Mesendoderm (in vitro differentiated cells): ENCODE measurements at places on chromosomes 3 and 15.
A peak's percentile ranks its signal among the peaks of the same experiment; 100 is the strongest.

DNA sequence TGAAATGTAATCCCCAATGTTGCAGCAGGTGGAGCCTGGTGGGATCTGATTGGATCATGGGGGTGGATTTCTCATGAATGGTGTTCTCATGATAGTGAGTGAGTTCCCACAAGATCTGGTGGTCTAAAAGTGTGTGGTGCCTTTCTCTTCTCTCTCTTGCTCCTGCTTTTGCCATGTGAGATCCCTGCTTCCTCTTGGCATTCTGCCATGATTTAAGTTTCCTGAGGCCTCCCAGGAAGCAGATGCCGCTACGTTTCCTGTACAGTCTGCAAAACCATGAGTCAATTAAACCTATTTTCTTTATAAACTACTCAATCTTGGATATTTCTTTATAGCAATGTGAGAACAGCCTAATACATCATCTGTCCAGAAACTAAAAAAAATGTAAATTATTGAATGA, 298.3 kb downstream of the MEX3B start:
- no peak for DNase-seq

GRCh38 chr3:30672287-30672735, 65.9 kb downstream of the TGFBR2 start:
- no peak for DNase-seq

- no peak for DNase-seq
Measured at GRCh38 chr3:14129296-14129695, 4.4 kb downstream of the TMEM43 start.

DNA sequence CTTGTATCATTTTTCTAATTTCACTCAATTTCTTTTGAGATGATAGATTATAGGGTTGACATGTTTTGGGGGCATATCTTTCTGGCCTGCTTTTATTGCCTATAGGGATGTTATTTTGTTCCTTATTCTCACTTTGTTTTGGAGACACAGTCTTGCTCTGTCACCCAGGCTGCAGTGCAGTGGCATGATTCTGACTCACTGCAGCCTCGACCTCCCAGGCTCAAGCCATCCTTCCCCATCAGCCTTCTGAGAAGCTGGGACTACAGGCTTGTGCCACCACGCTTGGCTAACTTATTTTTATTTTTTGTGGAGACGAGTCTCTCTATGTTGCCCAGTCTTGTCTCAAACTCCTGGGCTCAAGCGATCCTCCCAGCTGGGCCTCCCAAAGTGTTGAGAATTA, 72.8 kb upstream of the FAN1 start:
- DNase-seq: no peak

- no peak for DNase-seq
Measured at GRCh38 chr3:193722566-193722965, 129.6 kb downstream of the OPA1 start.

GRCh38 chr3:160709477-160710182, 32.7 kb downstream of the ARL14 start:
- peak; percentile 53 for DNase-seq

DNA sequence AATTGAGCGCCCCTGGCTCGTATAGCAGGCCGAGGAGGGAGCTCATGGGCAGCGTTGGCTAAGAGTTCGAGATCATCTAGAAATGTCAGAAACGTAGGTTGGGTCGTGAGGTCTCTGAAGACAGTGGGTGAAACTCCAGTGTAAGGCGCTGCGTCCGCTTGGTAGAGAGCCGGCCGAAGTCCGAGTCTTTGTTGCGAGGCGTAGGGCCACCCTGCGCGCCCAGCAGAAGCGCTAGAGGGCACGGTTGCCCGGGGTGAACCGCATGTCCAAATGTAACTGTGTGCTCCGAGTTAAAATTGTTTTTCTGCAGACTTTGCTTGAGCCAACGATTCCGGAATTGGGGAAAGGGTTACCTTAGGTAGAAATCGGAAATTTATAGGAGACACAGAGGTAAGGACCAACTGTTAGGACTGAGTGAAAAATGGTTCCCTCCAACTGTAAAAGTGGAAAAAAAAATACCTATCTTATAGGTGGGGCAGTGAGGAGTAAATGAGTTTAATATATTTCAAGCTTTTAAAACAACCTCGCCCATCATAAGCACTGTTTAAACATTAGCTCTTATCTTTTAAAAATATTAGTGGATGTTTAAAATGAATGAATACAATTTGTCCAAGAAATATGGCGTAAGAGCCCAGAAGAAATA, 993 bp upstream of the SIAH2 start:
- DNase-seq: peak; percentile 75

DNA sequence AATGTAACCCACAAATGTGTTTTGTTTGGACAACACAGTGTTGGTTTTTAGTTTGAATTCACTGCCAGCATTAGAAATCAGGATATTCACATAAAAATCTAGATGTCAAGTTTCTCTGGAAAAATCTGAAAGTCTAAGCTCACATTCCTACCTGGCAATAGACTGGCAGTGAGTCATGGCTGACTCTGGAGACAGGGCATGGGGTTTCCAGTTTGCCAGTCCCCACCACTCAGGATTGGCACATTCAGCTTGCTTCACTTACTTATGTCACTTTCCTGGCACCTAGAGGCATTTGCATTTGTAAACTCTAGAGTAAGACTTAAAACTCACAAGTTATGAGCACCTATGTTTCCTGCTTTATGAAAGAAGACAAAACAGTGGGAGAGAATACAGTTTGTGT, 19.1 kb upstream of the SEC61A1 start:
- no peak for DNase-seq

DNA sequence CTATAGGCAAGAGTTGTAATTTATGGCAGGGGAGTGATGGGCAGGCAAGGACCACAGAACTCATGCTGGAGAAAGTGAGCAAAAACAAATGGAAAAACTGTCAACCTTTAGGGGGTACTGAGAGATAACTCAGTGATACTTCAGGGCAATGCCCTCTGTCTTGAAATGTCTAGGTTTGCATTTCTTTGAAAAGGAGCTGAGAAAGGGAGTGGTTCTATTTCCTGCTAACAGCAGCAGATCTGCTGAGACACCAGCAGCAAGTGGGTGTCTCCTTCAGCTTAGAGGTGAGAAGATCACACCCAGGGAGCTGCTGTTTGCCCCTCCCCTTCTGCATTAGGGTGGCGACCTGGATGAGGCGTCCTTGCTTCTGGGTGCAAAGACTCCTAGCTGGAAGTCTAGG, 42.3 kb upstream of the XIRP1 start:
- peak; percentile 6 for DNase-seq

GRCh38 chr3:2714834-2715233, 395.3 kb downstream of the IL5RA start:
- peak; percentile 75 for DNase-seq

DNA sequence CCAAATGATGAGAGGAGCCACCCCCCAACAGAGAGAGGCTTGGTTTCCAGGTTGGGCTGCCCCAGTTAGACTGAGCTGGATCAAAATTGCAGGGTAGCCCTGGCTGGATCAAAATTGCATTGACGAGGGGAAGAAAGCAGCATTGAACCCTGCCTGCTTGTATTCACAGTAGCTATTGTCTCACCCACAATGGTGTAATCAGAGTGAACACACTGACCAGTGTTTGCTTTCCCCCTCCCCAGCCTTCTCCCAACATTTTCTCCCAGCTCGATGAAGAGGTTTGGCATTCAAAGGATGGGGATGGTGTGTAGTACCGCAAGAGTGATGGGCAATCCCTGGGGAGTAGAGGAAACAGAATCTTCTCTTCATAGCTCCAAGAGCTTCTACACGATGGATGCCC, 223.8 kb downstream of the ADAMTS9 start:
- no peak for DNase-seq

GRCh38 chr15:93049914-93050578, 39.0 kb downstream of the RGMA start:
- DNase-seq: no peak

DNA sequence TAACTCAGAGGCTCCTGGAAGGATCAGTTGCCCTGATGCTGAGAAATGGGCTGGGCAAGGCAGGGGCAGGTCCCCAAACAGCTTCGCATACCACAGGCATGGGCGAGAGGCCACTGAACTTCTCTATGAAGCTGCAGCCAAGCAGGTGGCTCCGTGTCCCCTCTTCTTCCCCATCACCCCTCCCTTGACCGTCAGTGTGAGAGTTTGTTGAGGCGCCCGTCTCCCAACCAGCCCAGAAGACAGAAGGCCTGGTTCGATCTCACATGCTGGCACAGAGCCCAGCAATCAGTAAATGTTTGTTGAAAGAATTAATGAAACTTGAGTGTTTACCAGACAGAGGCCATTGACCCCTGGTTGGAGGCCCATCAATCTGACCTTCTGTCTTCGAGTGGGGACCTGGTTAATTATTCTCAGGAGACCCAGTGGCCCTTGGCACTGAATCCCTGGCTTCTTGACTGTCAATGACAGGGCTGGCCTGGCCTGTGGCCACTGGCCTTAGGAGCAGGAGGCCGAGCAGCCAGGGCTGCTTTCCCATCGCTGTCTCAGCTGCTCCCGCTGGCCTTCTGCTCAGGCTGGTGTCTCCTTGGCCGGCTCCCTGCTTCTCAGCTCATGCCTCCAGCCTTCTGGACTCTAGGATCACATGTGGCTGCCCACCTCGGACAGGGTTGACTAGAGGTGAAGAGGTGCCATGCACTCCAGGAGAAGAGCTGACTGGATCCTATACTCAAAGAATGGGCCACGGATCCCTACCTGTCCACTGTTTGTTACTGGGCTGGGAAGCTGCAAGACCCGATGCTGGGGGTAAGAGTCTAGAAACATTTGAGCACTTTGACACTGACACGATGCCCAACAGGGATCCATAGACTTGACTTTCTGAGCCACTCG, 113.4 kb downstream of the ASB7 start:
- DNase-seq: no peak

DNA sequence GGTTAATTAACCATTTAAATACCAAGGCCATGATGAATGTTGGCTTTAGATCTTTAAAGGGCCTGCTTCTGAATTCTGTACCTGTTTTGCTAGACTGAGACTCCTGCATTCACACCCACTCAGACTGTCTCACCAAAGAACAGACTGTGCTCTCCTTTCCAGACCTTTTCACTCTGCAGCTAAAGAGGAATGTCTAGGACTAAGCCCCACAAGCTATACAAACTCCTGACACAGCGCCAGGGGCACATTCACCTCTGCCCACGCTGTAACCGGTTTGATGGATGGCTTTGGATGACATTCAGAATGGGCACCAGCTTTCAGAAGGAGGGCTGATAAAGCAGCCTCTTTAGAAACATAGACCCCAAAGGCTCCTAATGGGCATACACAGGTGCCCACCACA, 200.1 kb downstream of the KCNMB2 start:
- no peak for DNase-seq

GRCh38 chr15:42133886-42134502, 22.4 kb downstream of the PLA2G4F start:
- DNase-seq: peak; percentile 82

- no peak for DNase-seq
Measured at GRCh38 chr15:45326280-45326679, 52.1 kb downstream of the GATM start.

- no peak for DNase-seq
Measured at GRCh38 chr3:195847055-195847950, 35.6 kb upstream of the MUC4 start.

- no peak for DNase-seq
Measured at GRCh38 chr15:80478075-80478474, 73.9 kb downstream of the ARNT2 start.

- no peak for DNase-seq
Measured at GRCh38 chr3:102060814-102061213, 211.5 kb downstream of the NFKBIZ start.

- no peak for DNase-seq
Measured at GRCh38 chr15:80159811-80160569, 7.2 kb downstream of the FAH start.

- peak; percentile 84 for DNase-seq
Measured at GRCh38 chr3:152328841-152329240, 60.1 kb downstream of the MBNL1 start.

- peak; percentile 88 for DNase-seq
Measured at GRCh38 chr15:78618490-78618934, 2.3 kb downstream of the CHRNA3 start.

GRCh38 chr3:79598594-79598993, 169.2 kb downstream of the ROBO1 start:
- DNase-seq: no peak
